ENCODE measurements at places on chromosomes 13 and 19.

DNA sequence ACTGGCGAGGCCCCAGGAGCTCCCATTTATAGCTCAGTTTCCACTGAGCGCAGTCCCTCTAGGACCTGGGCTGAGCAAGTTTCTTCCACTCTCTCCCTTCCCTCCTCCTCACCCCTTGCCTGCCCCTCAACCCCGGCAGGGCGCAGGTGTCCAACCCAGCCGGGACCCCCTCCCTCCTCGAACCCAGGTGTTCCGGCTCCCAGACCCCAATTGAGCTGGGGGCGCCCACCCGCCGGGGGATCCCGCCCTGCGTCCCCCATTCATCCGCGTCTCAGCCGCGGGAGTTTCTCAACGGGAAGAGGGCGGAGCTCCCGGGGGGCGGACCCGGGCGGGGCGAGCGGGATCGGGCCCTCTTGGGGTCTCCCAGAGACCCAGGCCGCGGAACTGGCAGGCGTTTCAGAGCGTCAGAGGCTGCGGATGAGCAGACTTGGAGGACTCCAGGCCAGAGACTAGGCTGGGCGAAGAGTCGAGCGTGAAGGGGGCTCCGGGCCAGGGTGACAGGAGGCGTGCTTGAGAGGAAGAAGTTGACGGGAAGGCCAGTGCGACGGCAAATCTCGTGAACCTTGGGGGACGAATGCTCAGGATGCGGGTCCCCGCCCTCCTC lies at the start of gene KIRREL2:
Gene KIRREL2, plus strand, starts transcription at position 366 of the 604 bp plus-strand sequence. Its CDS starts 209 bp downstream, at position 575.
- DNase-seq: no peak

DNA sequence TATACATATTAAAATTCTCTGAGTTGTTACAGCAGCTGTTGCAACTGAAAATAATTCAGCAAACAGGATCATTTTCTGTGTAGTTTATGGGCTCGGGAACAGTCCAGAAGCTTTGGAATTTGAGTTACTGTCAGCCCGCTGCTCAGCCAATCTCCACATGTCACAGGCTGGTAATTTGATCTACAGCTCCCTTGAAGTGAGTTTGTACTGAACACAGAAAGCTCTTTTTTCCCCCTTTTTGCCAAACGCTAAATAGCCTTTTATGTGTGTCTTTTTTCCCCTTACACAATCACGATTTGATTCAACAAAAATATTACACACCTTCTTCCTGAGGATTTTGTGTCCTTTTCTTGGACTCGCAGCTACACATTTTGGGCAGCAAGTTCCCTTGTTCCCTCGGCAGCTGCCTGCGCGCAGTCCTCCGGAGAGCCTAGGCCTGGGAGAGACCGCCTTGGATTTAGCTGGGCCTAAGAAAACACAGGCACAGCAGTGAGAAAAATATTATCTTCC lies 371.4 kb downstream of the KCNRG start:
- peak; percentile 54 for DNase-seq

- no peak for DNase-seq
Measured at GRCh38 chr13:80469853-80470381, 129.0 kb upstream of the SPRY2 start.

GRCh38 chr19:10544753-10545251 lies 1.1 kb downstream of the ATG4D start:
- peak; percentile 65 for DNase-seq

DNA sequence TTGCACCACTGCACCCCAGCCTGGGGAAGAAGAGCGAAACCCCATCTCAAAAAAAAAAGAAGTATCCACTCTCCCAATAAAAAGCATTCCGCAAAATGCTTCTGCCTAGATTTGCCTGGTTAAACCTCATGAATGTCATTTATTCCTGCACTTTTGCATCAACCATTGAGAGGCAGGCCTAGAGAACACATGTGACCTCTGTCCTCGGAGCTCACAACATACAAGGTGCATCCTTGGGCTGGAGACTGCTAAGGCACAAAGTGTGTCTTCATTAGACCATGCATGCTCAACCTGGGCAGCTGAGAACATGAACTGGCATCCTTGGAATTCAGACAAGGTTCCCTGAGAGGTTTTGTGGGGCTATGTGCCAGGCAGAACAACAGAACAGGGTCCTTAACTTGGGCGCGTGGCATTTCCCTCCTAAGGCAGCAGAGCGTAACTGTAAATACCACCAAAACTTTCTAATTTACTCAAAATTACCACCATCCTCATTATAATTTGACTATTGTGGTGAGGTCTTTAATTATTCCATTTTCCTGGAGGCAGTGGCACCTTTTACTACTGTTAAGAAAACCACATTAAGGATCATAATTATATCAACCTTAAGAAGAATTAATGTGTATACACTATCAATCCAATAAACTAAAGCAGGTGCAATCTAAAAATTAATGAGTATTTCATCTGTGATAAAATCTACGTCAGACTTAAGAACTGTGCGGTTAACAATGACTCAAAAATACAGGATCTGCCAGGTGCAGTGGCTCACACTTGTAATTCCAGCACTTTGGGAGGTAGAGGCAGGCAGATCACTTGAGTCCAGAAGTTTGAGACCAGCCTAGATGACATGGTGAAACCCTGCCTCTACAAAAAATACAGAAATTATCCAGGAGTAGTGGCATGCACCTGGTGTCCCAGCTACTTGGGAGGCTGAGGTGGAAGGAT lies 13.8 kb downstream of the RCBTB1 start:
- no peak for DNase-seq

DNA sequence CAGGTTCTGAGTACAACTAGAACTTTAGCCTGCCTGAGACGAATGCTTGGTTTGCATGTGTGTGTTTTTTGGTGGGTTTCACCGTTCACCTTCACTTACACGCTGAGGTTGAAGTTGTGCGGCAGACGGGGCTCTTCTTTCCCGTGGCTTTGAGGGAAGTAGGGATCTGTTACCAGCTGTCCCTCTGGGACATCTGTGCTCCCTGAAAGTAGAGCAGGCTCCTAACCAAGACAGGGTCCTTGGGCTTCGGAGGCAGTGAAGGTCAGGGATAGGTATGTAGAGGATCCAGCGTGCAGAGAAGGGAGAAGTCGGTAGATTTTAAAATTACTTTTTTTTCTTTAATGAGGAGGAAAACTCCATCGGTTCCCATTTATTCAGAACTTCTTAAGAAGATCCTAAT lies 48.7 kb downstream of the ZNF536 start:
- no peak for DNase-seq

- no peak for DNase-seq
Measured at GRCh38 chr13:27472441-27472840, 22.1 kb upstream of the MTIF3 start.

DNA sequence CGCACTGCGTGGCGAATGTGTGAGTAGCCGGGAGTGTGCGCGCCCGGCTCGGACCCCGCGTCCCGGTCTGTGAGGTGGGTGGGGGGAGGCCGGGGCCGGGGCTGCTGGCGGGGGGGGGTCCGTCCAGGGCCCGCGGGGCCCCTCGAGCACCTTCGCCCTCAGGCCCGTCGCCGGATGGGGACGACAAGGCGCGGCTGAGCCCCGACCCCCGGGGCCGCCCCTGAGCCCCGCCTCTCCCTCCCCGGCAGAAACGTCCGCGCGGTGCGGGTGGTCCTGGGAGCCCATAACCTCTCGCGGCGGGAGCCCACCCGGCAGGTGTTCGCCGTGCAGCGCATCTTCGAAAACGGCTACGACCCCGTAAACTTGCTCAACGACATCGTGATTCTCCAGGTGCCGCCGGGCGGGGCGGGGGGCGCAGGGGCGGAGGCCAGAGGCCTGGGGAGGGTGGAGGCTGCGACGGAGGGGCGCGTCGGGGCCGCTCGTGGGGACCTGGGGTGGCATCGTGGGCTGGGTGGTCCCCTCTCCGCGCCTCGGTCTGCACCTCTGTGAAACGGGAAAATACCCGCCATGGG lies 997 bp downstream of the ELANE start:
- no peak for DNase-seq

DNA sequence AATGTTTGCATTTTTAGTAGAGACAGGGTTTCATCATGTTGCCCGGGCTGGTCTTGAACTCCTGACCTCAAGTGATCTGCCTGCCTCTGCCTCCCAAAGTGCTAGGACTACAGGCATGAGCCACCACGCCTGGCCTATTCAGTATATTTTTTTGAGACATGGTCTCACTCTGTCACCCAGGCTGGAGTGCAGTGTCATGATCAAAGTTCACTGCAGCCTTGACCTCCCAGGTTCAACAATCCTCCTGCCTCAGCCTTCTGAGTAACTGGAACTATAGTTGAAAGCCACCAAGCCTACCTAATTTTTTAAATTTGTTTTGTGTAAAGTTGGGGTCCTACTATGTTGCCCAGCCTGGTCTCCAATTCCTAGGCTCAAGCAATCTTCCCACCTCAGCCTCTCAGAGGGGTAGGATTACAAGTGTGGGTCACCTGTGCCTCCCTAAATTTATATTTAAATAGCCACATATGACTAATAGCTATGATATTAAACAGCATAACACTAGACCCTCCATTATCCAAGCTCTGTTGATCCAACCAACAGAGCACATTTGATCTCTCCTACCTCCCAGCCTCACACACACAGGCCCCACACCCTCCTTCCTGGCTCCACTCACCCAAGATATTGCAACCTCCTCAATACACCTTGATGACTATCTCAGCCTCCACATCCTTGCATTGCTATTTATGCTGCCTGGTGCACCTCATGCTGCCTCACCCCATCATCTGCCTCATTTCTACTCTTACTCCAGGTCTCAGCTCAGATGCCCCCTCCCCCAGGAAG lies 2.1 kb upstream of the CEACAM19 start:
- no peak for DNase-seq

DNA sequence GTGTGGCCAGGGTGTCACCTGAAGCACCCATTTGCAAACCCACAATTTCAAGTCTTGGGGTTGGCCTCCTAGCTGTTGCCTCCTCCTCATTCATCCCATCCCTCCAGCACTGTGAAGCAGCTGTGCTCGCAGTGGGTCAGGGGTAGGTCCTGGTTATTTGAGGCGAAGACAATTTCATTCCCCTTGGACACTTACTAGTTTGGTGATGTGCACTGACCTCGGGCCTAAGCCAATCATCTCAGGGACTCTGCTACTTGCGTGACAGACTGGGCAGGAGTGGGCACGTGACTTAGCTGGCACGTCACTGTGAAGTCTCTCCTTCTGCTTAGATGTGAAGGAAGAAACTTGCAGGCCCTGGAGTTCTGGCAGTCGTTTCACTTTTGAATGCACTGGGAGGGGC lies 3.5 kb upstream of the ATP11A start:
- DNase-seq: peak; percentile 39

- peak; percentile 74 for DNase-seq
Measured at GRCh38 chr19:33306853-33307792, 4.8 kb upstream of the CEBPA start.

GRCh38 chr19:51462681-51463080 lies 4.4 kb upstream of the SIGLEC8 start:
- no peak for DNase-seq

DNA sequence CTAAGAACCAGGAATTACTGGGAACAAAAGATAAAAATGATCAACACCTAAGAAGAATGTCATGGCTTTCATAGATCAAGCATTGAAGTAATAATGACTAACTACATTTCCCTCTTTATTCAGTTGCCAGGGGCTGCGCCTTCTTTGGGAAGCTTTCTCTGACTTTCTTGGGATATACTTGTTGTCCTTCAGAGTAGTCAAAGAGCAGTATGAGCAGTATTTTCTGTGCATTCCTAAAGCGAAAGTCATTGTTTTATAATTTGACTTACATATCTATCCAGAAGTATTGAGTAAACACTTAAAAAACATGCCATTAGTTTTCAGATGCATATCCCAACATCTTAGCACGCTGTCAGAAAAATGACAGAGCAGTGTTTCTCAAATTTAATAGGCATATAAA lies 2412.4 kb downstream of the PCDH9 start:
- DNase-seq: no peak

GRCh38 chr19:7641290-7642276 lies 4.7 kb downstream of the STXBP2 start:
- DNase-seq: no peak

GRCh38 chr19:3373971-3374368 lies 7.6 kb downstream of the NFIC start:
- DNase-seq: no peak

GRCh38 chr13:53004573-53004972 lies 24.0 kb upstream of the OLFM4 start:
- DNase-seq: no peak

GRCh38 chr19:16627193-16627927 lies 644 bp downstream of the MED26 start:
- DNase-seq: no peak

GRCh38 chr13:29893438-29893837 lies 43.0 kb upstream of the UBL3 start:
- DNase-seq: no peak

DNA sequence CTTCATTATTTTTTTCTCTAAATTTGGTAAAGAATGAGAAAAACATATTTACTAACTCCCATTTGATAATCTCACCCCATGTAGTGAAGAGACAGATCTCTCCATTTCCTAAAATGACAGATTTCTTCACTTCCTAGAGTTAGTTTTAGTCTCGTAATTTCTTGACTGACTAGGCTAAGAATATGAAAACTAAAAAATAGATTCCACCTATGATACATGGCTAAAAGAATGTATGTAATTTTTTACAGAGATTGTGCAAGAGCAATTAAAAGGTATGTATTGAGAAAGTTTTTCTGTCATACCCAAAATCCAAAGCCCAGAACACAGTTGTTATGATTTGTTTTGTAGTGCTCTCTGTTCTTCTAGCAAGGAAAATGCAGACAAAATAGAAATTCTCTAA lies 9.5 kb downstream of the NALCN start:
- DNase-seq: no peak

DNA sequence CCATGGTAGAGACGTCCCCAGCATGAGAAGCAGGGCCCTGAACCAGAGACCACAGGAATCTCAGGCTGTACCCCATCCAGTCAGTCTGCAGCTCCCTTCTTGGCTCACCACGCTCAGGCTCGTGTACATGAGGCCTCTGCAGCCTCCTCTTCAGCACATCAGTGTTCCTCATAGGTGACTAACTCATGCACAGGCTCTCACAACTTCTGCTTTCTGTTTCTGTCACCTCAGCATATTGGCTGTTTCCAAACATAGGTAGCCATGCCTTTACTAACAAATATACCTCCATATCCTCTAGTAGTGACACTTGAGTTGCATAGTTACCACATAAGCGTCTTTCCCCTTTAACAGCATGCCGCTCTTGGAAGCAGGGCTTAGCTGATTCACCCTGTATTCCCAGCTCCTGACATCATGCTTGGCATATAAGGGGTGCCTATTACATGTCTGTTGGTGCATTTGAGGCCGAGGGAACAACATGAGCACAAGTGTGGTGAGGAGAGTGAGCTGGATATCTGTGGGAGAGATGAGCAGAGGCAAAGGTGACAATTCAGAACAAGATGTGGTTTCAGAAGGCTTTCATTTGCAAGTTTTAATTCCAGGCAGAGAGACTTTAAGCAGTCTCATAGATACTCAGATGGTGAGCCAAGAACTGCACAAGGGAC lies 16.7 kb downstream of the ZNF473 start:
- DNase-seq: no peak

DNA sequence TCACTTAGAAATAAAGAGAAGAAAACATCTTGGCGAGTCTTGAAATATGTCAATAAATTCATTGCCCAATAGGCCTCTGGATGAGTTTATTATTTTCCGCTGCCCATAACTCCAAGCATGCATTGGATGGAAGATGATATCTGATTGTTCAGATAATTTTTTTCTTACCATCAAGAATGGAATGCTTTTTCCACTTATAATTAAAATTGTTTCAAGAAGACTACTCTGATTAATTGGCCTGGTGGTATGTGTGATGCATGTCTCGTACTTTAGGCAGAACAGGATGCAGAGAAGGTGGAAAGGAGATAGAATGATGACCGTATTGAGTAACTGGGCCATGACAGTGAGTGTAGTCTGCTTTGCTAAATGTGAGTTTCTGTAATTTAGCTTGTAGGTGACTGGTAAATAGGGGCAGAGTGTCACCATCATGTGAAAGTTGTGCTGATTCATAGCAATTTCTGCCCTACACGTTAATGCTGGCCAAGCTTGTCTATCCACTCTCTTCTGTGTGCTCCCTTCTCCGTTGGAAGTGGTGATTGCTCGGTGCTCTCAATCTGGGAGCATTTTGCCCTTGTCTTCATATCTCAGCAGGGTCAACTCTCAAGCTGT lies 13.5 kb upstream of the SPATA13 start:
- no peak for DNase-seq

Data from left lobe of liver (tissue), 2 donors.